ENCODE measurements at places on chromosomes 7 and 10.
A peak's percentile ranks its signal among the peaks of the same experiment; 100 is the strongest.

DNA sequence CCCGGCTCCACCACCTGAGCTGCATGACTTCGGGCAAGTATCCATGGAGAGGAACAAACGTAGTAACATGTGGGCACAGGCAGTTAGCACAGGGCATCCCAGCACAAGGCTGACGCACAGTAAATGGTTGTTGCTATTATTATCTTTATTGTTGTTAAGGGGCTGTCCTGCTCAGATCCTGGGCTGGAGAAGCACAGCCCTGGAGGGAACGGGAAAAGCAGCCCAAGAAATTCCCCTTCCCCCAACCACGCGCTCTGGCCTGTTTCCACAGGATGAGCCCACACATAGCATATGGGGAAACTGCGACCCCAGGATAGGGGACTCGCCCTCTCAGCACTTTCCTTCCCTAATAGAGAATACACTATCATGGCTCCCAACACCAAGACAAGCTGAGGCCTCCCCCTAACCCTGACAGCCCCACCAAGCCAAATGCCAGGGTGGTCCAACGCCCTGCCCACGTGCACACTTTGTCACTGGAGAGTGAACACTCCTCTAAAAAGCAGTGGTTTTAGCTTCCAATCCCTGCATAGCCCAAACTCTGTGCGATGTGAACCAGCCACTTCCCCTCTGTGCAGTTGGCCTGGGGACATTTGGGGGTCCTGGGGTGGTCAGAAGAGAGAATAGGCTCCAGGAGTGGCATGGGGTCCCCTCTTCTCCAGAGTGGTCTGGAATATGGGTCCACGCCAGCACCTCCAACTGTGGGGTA lies 11.0 kb downstream of the PSD start:
- DNase-seq: no peak

DNA sequence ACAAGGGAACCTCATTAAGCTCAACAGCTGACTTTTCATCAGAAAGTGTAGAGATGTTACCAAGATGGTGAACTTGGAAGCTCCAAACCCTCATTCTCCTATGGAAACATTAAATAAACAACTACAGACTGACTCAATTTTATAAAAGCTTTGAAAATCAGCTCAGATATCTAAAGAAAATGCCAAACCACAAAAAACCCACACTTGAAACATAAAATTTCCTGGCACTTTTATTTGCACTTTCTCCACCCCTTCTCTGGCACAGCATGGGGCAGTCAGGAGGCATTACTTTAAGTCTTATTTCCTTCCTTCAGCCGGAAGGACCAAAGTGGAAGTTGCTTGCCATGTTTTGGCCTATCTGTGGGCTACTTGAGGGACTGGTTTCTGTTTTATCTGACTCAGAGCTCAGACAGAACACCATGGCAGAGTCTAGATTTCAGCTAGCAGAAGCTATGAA lies 114.7 kb downstream of the ODAD2 start:
- DNase-seq: no peak

DNA sequence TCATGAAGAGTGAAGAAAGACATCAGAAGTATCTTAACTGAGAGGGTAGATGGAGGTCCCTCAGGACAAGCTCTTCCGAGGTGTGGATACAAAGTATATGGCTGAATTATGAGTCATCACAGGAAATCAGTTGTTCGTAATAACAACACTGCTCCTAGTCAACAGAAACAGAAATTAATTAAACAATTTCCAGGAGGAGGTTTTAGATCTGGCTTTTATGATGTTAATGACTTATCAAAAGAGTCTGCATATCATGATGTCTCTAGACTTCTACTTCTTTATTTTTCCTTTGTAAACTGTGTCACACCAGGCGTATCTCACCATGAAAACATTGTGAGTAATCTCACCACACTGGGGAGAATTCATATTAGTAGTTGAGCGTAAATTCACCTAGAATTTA lies 31.2 kb downstream of the OSBPL3 start:
- no peak for DNase-seq

- DNase-seq: no peak
These were observed 196.9 kb upstream of the PPP2R2D start for GRCh38 chr10:131703941-131704340.

DNA sequence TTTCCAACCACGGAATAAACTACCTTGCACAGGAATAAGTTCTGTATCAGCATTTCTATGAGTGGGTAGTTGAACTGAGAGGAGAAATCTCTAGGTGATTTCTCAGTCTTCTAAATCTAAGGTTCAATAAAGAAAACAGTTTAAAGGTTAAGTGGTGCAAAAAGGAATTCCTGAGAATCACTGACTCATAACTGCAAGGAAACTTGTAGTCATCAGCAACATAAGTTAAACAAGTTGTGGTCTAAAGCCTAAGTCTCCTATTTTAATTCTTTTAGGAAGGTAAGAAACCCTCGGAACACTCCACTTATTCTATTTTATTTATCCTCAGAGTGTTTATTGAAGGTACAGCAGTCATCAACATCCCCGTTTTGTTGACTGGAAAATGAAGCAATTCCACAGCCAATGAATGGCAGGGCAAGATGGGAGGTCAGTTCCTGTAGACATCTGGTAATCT lies 92.4 kb upstream of the PIK3CG start:
- DNase-seq: no peak

GRCh38 chr7:132232406-132232805 lies 343.9 kb downstream of the PLXNA4 start:
- no peak for DNase-seq

GRCh38 chr7:96670338-96671289 lies 39.0 kb downstream of the SEM1 start:
- DNase-seq: no peak

- DNase-seq: no peak
These were observed 267.2 kb upstream of the PFKP start for GRCh38 chr10:2800178-2800577.

GRCh38 chr10:10794046-10794445 lies 223.6 kb upstream of the CELF2 start:
- no peak for DNase-seq

GRCh38 chr10:70499836-70500167 lies 21.2 kb downstream of the PALD1 start:
- DNase-seq: no peak

- no peak for DNase-seq
These were observed 666 bp downstream of the SMKR1 start for GRCh38 chr7:129502708-129503685.

DNA sequence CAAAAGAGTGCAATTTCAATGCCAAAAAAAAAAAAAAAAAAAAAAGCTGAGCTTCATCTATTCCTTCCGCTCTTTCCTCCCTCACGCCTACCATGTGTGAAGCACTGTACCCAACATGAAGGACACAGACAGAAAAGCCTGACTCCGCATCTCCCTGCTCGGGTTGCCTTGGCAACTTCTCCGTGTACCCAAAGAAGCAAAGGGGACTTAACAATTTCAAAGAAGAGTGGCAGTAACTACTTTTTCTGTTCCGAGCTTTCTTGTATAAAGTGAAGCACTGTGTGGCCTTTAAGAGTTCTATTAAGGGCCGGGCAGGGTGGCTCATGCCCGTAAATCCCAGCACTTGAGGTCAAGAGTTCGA lies 177.7 kb downstream of the PRKCQ start:
- no peak for DNase-seq

DNA sequence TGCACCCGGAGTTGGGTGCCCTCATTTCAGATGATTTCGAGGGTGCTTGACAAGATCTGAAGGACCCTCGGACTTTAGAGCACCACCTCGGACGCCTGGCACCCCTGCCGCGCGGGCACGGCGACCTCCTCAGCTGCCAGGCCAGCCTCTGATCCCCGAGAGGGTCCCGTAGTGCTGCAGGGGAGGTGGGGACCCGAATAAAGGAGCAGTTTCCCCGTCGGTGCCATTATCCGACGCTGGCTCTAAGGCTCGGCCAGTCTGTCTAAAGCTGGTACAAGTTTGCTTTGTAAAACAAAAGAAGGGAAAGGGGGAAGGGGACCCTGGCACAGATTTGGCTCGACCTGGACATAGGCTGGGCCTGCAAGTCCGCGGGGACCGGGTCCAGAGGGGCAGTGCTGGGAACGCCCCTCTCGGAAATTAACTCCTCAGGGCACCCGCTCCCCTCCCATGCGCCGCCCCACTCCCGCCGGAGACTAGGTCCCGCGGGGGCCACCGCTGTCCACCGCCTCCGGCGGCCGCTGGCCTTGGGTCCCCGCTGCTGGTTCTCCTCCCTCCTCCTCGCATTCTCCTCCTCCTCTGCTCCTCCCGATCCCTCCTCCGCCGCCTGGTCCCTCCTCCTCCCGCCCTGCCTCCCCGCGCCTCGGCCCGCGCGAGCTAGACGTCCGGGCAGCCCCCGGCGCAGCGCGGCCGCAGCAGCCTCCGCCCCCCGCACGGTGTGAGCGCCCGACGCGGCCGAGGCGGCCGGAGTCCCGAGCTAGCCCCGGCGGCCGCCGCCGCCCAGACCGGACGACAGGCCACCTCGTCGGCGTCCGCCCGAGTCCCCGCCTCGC lies at the start of gene EGFR:
Gene EGFR (plus strand): TSS at position 657 of the 830 bp plus-strand sequence. CDS start 261 bp downstream, outside the sequence.
- DNase-seq: peak; percentile 92

- no peak for DNase-seq
These were observed 332.7 kb downstream of the ADARB2 start for GRCh38 chr10:1404323-1405260.

- DNase-seq: no peak
These were observed 113.4 kb upstream of the SVIL start for GRCh38 chr10:29748109-29748650.

DNA sequence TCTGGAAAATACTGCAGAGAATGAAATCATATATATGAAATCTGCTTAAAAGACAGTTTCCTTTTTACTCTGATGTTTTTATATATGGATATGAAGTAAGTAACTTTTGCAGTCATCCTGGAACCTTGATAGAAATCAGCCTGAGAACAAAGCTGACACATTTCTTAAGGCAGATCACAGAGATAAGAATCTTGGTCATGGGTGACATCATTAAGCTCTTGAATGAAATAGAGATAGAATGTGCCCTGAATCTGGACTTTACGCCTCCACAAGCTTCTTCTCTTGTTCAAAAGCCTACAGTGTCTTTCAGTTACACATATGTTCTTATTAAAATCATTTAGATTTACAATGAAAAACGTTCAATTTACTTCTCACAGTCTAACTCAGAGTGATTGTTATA lies 319.1 kb upstream of the CNTNAP2 start:
- no peak for DNase-seq

DNA sequence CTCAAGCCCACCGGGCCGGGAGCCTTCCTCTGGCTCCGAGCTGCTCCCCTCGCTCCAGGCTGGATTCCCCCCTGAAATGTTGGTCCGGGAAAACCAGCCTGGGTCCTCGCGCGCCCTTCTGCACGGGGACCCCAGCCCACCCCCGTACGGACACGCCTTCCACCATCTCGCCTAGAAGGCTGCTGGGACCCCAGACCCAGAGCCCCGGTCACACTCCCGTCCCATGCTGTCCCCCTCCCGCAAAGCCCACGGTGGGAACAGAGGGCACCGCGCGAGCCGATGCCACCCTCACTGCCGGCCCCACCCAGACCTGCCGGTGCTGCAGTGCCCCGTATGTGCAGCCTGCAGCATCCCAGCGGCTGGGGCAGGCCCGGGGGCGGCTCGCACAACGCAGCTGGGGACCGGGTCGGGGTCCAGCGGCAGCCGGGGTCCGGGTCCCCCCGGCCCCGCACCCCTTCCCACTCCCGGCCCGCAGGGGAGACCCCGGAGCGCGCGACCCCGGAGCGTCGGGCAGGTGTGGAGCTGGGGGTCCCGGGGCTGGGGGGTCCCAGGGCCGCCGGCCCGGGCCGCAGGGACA lies 871 bp downstream of the SPOCK2 start:
- DNase-seq: peak; percentile 11

DNA sequence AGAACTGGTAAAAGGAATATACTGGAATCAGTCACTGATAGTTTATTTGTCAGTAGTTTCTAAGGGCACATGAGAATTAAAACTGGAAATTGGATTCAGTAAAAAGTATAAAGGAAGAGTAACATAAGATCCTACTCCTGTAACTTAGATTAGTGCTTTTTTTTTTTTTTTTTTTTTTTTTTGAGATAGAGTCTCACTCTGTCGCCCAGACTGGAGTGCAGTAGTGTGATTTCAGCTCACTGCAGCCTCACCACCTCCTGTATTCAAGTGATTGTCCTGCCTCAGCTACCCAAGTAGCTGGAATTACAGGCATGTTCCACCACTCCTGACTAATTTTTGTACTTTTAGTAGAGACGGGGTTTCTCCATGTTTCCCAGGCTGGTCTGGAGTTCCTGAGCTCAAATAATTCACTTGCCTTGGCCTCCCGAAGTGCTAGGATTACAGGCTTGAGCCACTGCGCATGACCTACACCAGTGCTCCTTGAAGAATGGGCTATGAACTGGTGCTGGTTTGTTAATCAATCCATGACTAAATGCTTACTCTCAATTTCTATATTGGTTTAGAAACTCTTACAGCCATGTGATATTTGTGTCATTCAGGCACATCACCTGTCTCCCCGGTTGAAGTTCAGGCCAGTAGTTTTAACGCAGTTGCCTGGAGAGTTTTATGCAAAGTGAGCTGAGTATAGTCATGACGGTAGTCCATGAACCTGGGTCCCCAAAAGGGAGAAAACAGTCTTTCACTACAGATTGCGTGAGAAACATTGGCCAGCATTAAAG lies 65.0 kb downstream of the ZEB1 start:
- DNase-seq: no peak

DNA sequence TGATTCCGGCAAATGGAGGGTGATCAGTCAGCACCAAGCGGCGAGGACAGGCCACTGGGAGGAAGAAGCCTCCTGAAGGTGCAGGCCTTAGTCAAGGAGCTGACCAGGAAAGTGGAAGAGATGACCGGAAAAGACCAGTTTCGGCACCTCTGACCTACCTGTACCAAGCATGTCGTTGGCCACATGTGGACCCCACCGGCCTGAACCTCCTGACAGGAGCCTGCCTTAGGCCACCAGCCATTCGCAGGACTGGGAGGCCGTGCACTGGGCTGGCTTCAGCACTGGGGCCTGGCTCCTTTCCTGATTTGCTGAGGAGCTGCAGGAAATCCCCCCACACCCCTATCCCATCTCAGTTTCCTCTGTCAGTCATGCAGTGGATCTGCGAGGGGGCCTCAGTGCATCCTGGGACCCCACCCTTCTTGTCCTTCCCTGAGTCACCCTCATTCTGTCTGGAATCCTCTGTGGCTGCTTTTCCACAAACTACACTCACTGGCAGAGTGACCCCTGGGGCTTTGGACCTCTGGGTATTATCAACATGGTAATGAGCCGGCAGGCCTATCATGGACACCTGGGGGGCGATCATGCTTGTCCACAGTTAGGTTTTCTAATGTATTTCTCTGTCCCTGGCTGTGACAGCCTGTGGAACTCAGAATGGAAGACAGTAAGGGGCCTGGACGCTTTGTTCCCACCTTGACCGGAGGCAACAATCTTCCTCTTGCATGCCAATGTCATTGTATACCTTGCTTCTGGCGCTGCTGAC lies 33.0 kb downstream of the RAMP3 start:
- DNase-seq: no peak

- DNase-seq: no peak
These were observed 196.1 kb upstream of the GALNT17 start for GRCh38 chr7:70935854-70936253.

Data from hepatic stellate cell (primary cell).